Right hindlimb (tissue), 1 donor: ENCODE measurements at places on chromosomes 2 and 18.

- DNase-seq, result peak; percentile 47
These were observed 151.1 kb downstream of the GLI2 start for GRCh38 chr2:120886534-120887319.

- no peak for DNase-seq
These were observed 32.0 kb upstream of the NYAP2 start for GRCh38 chr2:225367482-225367881.

DNA sequence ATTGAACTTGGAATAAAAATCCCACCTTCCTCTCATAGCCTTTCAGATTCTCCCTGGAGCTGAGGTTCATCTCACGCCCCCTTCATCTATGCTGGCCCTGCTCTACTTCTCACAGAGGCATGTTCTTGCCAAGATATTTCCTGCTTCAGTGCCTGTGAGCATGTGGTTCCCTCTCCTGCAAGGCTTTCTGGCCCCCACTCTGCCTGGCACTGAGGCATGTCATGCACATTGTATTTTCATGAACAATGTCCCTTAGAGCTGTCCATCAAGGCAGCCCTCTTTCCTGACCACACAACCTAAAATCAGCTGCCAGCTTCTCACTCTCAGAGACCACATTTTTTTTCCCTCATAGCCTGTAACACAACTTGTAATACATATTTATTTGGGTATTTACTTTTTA, 18.0 kb upstream of the HK2 start:
- DNase-seq, result no peak

GRCh38 chr18:3444954-3445353, 5.0 kb upstream of the TGIF1 start:
- DNase-seq, result no peak

DNA sequence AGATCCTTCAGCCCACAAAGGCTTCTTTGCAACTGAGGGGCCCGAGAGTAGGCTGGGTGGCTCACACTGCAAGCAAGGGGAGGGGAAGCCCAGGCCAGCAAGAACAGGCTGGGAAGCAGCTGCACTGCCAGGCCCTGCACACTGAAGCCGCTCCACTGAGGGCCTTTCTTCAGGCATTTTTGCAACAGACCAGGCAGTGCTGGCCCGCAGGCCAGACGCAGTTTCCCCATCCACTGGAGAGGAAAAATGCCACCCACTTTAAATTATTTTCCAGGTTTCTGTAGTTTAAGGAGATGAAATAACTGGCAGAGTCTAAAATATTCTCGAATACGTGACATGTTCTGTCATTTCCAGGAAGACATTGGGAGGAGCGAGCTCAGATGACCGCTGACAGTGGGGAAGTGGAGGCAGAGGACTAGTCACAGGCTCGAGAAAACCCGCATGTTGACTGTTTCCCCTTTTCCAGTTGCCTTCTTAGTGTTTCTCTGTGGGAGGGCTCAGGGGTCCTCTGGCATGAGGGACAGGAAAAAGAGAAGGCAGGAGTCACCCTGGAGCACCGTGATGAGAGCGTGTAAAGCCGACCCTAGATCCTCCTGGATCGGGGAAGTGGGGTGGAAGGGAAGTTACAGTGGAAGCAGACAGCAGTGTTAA, 53.3 kb upstream of the B3GNT7 start:
- DNase-seq, result no peak

GRCh38 chr2:173149491-173149890, 73.8 kb downstream of the MAP3K20 start:
- no peak for DNase-seq

DNA sequence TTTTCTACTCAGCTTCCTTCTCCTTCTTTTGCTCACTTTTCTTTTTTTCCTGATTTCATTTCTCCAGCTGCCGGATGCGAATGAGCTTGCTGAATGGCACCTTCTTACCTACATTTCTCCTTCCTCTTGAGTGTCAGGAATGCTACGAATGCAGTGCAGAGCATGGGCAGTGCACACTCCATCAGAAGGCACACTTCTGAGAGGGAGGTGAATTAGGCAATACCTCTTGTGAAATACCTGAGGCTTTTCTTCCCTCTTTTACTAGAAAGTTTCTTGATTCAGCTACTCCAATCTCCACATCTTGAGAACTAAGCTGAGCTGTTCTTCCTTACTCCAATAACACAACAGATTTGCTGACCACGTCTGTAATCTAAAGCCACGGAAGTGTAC, 51.1 kb downstream of the PLEKHM3 start:
- no peak for DNase-seq

DNA sequence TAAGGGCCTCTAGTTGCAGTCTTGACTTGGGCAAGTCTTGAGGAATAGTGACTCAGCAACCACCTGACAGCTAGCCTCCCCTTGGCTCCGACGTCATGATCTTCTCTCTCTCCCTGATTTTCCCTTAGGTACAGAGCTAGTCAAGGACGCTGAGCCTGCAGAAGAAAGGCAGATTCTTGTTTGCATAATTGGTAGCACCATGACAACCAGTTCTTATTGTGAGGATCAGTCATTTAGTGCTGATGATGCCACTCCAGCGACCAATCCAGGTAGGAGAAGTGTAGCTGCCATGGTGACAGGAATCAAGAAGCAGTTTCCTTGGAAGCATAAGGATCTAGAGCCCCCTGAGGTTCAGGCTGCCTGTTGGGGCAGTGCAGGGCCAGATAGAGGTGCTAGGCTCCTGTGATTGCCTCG, 2.8 kb upstream of the RESP18 start:
- no peak for DNase-seq

DNA sequence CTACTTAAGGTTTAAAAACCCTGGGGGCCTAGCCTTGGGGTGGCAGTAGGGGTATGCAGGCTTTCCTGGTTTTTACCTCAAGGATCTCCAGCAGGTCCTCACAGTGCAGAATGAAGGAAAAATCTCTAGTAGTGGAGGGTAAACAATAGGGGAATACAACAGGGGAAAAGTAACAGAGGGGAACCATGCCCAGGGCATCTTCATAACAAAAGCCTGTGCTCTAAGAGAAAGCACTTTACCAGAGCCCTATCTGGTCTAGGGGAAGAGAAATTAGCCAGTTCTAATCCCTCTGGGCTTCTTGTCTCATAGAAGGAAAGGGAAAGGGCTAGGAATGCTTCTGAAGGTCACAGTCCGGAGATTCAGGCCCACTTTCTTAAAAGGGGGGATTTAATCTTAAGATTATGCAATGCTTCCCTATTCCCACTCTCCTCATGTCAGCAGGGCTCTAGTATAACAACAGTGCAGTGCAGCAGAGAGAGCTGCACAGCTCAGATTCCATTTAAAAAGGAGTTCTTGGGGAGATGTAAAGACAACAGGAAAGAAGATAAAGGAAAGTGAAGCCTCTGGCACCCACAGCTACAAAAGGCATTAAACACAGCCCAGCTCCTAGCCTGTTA, 149.0 kb upstream of the CYP1B1 start:
- no peak for DNase-seq

GRCh38 chr2:240871071-240871958, 2.7 kb downstream of the AGXT start:
- no peak for DNase-seq

DNA sequence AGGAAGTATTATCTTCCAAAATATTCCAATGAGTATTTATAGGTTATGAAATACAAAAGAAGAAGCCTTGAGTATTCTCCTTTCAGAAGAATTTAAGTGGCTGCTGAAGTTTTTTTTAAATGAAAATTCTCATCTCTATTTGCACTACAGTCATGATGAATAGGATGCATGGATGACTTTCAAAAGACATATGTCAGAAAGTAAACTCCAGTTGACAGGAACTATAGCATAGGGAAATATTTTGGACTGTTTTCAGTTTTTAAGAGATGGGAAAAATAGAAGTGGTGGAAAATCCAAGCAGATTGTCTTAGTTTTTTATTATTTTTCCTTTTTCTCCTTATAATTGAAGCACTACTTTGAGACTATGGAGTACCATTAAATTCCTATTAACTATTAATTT, 825.1 kb upstream of the FSHR start:
- no peak for DNase-seq

DNA sequence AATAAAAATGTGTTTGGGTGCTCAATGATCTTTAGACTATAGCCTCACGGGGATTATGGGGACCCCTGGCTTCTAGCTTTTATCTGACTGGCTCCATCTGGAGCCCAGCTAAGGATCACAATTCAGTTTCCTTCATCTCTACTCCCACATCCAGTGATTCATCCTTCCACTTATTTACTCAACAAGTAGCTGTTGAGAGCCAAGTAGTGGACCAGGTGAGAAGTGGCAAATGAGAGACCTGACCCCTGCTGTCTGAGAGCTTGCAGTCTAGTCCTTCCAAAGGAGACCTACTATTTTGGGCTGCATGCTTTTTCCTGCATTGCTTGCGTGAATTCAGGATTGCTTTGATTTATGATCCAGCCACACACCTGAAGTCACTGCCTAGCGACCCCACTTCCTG, 10.7 kb upstream of the DSG3 start:
- DNase-seq, result no peak

DNA sequence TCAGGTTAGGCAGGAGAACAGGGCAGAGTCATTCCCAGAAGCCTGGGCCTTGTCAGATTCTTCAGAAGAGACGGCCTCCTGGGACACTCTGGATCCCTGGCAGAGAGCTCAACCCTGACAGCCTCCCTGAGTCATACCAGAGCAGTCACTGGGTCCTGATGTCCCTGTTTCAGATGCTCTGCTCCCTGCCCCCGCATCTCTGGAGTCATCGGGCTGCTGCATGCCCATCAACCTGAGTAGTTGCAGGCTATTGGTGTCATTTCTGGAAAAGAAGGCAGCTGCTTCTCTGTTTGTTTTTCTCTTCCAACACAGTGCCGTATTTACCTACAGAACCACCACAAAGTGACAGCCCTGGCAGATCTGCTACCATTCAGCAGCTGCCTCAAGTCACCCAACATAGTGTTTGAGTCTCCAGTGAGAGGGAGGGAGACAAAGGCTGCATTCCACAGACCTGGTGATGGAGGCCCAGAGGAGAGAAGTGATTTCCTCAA, 145.1 kb downstream of the B3GNT2 start:
- no peak for DNase-seq

- DNase-seq, result no peak
These were observed 4.0 kb downstream of the ALPP start for GRCh38 chr2:232382331-232383225.

- no peak for DNase-seq
These were observed 10.6 kb downstream of the GFPT1 start for GRCh38 chr2:69376403-69376802.

DNA sequence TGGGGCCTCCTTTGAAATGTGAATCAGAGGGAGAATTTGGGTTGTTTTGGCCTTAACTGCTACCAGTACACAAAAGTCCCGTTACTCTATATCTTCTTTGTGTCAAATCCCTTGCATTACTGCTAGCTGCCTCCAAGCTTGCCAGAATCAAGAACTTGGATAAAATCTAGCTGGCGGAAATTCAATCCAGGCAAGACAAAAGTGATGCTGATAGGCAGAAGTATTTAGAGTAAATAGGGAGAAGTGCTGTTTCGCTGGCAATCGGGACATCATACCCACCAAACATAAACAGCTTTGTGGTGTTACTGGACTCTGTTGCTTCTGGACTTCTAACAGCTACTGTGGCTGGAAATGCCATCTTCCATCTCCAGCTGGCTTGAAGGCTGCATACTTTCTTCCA, 2.5 kb downstream of the IFIH1 start:
- no peak for DNase-seq

GRCh38 chr18:28581521-28582071, 404.7 kb upstream of the CDH2 start:
- DNase-seq, result peak; percentile 41

DNA sequence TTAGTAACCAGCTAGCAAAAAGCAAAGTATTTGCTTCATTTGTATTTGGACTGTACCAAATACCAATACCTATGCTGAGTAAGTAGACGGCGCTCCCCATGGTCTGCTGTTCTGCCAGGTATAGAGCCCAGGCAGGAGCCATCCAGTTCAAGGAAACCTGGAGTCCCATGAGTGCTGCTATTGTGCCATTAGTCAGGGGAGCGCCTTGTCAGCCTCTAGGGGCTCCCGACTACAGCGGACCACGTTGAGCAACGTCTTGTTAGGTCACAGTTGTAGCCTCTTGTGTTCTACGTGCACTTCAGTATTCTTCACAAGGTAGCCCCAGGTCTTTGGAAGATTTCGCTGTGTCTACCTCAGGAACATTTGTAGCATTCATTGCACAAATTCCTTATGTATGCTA, 21.6 kb upstream of the SLC9A2 start:
- no peak for DNase-seq

DNA sequence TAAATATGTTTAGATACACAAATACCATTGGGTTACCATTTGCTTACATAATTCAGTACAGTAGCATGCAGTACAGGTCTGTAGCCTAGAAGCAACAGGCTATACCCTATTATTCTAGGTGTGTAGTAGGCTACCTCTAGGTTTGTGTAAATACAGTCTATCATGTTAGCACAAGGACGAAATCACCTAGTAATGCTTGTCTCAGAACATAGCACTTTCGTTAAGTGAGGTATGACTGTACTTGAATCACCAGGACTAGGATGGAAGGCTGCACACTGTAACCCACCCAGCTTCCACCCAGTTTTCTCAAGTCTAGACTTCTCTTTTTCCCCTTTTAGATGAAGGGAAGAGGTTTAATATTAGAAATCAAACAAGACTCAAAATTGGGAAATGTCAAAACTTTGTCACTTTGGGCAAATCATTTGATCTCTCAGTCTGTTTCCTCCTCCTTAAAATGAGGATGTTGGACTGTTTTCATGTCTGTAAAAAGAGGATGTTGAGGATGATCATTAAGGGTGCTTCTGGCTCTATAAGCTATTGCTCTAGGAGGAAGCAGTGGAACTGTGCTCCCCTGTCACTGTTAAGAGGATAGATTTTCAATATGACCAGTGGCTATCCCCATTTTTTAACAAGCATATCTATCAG, 3.7 kb upstream of the SOCS6 start:
- no peak for DNase-seq

GRCh38 chr2:85534881-85535280, 4.1 kb upstream of the MAT2A start:
- no peak for DNase-seq

DNA sequence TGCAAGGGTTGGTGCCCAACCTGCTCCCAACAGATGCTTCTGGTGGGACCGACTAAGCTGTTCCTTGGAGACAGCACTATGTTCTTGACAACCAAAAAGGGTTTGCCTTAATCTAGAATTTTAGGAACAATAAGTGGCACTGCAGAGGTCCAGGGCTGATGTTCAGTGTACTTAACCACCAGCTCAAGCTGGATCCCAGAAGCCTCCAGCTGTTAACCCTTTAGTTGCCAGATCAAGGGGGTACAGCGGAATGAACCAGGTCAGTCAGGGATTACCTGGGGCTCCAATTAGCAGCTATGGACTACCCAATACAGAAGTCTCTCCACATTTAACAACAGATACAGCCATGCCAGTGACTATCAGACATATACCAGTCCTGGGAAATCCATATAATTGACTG, 3.5 kb downstream of the GPR75 start:
- DNase-seq, result no peak

- DNase-seq, result peak; percentile 57
These were observed 861 bp upstream of the SEMA4C start for GRCh38 chr2:96870626-96871255.
